ENCODE measurements at places on chromosomes 2 and 18.

- no peak for DNase-seq
Observed at GRCh38 chr2:19114754-19115231, 243.6 kb downstream of the OSR1 start.

GRCh38 chr2:8251291-8251690, 430.6 kb upstream of the ID2 start:
- no peak for DNase-seq

GRCh38 chr2:238912228-238912915, 64.5 kb downstream of the TWIST2 start:
- DNase-seq = no peak

GRCh38 chr18:76522122-76522503, 27.1 kb upstream of the ZNF516 start:
- no peak for DNase-seq

DNA sequence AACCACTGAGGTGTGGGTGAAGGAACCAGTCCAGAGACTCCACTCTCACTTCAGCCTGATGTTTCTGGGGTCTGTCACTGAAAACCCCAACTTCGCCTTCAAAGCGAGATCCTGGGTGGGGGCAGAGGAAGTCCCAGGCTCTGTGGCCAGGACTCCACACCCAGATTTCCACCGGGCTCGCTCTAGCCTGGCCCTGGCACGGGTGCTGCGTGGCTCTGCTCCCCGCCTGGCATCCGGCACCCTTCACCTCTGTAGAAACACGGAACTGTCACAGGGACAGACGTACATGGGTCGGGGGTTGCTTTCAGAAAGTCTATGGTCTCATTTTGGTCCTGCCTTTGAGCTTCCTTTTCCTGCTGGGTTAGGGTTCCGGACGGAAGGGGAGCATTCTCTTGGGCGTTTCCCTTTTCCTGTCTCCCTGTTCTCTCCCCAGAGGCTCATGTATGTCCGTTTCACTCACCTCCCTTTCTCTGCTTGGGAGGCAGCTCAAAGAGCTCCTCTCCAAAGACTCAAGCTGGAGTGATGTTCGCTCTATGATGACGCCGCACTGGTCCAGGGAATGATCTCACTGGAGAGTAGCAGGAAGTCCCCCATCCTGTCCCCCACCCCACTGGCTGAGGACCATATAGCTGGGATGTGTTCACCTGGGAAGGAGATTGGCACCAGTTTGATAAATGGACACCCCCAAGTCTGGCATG, 41.5 kb downstream of the ODC1 start:
- no peak for DNase-seq

DNA sequence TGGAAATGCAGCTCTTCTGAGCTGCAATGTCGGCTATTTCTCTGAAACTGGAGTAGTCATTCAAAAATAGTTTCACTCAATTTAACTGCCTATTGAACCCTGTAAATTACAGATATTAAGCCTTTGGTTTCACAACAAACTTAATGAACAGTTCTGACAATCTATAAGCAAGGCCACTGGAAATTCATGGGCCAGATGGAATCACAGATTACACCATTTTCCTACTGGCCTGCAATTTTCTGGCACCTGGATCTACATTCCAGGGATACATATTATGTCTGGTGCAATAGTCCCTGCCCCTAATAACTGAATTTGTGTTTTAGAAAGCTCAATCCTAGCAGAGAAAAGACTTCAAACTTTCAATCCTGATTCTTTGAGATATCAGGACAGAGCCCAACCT, 551.7 kb downstream of the RNF144A start:
- no peak for DNase-seq

DNA sequence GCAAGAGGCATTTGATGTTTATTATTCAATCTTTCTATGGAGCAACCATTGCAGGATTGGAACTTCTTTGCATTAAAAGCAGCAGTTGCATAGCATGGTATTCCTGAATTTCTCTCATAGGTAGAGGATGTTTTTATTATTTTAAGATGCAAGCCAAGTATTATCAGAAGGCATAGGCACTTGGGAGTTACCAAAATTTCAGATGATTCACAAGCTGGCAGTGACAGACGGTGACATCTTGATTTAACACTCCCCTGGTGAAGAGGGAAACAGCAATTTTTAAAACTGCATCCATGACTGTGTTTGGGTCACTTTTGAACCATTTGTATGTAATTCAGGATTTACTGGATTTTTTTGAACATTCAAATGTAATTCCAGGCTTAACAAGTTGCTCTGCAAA, 654.3 kb downstream of the SLC4A3 start:
- no peak for DNase-seq

GRCh38 chr2:98357849-98358248, 11.6 kb downstream of the CNGA3 start:
- no peak for DNase-seq

- no peak for DNase-seq
Observed at GRCh38 chr2:3442185-3442584, 62.7 kb downstream of the TRAPPC12 start.

DNA sequence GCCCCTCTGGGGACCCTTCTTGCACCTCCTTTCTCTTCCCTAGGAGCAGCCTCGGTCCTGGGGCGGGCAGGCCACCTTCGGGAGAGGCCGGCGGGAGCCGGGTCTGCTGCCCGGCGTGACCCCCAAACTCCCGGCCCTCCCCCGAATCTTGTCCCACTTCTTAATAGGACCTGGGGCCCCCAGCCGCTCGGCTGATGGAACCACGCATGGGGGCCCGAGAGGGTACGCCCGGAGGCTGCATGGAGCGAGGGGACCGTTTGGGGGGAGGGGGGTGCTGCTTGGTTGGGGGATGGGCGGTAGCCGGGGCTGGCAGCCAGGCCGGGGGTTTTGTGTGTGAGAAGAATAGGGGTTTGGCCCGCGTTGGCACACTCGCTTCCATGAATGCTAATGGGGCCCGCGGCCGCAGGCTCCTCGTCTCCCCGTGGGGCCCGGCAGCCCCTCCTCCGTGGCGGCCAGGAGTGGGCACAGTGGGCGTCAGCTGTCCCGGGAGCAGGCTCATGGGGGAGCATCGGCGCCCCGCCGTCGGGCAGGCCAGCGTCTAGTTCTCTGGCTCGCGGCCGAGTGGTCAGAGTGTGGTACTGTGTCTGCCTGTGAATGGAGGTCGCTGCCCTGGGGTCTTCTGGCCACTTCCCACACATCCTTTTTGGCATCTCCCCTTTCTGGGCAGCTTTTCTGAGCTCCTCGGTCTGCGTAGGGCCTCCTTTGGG, 1.0 kb downstream of the GAREM2 start:
- no peak for DNase-seq

- no peak for DNase-seq
Observed at GRCh38 chr18:58258692-58259342, 214.8 kb downstream of the NEDD4L start.

Measured in activated CD4-positive, alpha-beta T cell treated with anti-CD3 and anti-CD28 coated beads, Interleukin-2, amount 50 U/mL, for 1 hour (primary cell).